ENCODE measurements at places on chromosomes 16 and 17.

- no peak for DNase-seq
These were observed 69.4 kb upstream of the TNRC6C start for GRCh38 chr17:77889135-77889505.

DNA sequence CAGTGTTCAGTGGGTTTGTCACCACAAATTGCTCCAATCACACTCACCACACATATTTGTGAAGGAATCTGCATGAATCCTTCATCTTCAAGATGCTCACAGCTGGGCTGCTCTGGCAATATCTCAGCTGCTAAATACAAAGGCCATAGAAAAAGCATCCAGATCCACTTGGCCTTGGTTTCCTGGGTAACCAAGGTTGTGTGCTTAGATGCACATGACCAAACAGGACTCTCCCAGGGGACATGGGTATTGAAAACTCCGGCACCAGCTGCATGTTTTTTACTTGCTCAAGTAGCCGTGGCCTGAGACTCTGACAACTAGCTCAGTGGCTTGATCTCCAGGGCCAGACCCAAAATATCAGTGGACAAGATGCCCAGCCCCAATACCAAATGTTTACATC, 131.3 kb downstream of the CBLN1 start:
- no peak for DNase-seq

DNA sequence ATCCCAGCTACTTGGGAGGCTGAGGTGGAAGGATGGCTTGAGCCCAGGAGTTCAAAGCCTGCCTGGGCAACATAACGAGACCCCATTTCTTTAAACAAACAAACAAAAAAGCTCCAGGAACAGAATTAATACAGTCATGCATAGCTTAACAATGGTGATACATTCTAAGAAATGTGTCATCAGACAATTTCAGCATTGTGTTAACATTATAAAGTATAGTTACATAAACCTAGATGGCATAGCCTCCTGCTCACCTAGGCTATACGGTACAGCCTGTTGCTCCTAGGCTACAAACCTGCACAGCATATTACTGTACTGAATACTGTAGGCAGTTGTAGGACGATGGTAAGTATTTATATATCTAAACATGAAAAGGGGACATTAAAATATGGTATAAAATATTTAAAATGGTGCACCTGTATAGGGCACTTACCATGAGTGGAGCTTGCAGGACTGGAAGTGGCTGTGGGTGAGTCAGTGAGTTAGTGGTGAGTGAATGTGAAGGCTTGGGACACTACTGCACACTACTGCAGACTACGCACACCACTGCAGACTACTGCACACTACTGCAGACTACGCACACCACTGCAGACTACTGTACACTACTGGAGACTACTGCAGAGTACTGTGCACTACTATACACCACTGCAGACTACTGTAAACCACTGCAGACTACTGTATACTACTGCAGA, 74.6 kb downstream of the TMC6 start:
- no peak for DNase-seq

- no peak for DNase-seq
These were observed 294.9 kb downstream of the MAP2K6 start for GRCh38 chr17:69709441-69709840.

GRCh38 chr16:17106243-17106791, 364.4 kb downstream of the XYLT1 start:
- peak; percentile 36 for DNase-seq

GRCh38 chr16:17318238-17318637, 152.5 kb downstream of the XYLT1 start:
- no peak for DNase-seq

DNA sequence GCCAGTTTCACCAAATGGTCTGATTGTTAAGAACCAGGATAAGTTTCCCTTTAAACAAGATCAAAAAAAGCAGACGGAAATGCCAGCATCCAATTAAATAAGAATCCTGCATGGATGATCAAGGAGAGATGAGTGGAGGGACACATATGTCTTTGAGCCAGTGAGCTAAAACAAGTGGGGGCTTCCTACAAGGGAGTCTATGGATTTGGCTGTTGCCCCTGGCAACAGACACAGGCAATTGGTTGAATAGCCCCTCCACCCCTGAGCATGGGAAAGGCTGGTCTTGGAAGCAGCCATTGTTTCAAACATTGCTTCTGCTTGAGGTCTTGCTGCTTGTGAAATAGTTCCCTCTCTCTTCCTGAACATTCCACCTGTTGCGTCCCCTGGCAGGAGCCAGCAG, 374.7 kb upstream of the ERCC4 start:
- DNase-seq, result no peak

DNA sequence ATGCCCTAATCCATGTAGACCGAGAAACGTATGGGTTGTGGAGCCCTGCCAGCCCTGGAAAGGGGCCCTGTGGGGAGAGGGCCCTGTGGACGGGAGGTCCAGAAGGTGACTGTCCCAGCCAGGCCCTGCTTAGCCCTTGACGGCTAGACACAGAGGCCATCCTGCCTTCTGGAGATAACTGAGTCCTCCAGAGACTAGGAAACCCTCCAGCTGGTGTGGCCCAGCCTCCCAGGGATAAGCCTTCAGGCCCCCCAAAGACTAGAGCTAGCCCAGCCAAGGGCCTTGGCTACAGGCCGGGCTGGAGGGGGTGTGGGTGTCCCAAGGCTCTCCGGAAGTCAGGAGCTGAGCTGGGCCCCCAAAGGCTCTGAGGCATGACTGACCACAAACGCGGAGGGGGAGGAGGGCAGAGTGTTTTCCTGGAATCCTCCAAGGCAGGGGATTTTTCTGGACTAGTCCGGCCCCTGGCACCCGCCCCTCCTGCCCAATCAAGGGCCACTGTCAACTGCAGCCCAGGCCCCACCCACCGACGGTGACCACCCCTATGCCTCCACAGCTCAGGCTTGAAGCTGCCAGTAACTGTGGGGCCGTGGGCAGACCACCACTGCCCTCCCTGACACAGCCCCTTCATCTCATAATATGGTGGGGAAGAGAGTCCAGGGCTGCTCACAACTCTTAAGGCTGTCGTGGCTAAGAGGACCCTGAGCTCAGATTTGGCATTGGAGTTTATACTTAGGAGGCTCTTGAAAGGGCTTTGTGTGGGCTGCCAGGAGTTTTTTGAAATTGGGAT, 885 bp upstream of the VASN start:
- no peak for DNase-seq

- no peak for DNase-seq
These were observed 18.1 kb downstream of the TMC7 start for GRCh38 chr16:19001788-19002187.

DNA sequence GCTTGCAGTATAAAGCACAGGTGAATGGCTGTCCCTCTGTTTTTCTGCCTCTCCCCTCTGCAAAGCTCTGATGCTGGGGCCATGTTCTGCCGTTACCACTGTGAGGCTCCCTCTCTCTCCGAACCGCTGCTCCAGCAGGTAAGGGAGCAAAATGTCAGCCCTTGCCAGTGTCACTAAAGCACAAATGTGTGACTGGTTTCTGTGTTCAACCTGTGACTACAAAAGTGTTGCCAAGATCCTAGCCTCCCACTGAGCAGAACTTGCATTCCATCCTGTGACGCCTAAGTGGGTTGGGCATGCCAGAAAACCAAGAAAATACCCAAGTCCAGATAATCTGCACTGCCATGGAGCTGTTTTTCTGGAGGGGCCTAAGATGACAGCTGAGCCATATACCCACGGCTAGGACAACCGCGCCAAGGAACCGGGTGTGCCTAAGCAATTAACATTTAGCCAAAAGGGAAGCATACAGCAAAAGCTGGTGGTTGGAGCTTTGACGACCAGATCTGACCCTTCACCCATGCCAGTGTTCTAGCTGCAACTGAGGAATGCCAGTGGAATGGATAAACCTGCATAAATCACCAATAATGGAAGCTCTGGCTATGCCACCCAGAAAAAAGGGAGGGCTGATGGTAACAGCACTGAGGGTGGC, 35.0 kb downstream of the PSME3IP1 start:
- DNase-seq, result no peak

DNA sequence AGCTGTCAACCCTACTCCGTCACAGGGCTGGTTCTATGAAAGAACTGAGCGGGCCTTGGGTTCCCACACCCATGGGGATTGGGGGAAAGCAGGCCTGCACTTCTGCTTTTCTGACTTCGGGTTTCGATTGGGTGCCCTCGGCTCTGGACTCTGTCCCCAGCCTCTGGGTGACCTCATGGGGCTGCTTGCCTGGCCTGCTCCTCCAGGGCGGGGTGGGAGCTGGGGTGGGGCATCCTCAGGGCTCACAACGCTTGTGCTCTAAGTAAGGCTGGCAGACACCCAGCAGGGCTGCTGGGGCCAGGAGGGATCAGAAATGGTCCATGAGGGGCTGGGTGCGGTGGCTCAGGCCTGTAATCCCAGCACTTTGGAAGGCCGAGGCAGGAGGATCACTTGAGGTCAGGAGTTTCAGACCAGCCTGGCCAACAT, 19.2 kb downstream of the ARHGAP27 start:
- no peak for DNase-seq

GRCh38 chr16:23595951-23596720, at the start of gene NDUFAB1:
TSS of gene NDUFAB1 (minus strand) at chr16:23596316. CDS start at chr16:23596290, 26 bp downstream.
- peak; percentile 91 for DNase-seq

- DNase-seq, result no peak
These were observed 79.1 kb downstream of the C17orf67 start for GRCh38 chr17:56754523-56755208.

GRCh38 chr17:68598545-68598961, 2.6 kb downstream of the FAM20A start:
- DNase-seq, result no peak

DNA sequence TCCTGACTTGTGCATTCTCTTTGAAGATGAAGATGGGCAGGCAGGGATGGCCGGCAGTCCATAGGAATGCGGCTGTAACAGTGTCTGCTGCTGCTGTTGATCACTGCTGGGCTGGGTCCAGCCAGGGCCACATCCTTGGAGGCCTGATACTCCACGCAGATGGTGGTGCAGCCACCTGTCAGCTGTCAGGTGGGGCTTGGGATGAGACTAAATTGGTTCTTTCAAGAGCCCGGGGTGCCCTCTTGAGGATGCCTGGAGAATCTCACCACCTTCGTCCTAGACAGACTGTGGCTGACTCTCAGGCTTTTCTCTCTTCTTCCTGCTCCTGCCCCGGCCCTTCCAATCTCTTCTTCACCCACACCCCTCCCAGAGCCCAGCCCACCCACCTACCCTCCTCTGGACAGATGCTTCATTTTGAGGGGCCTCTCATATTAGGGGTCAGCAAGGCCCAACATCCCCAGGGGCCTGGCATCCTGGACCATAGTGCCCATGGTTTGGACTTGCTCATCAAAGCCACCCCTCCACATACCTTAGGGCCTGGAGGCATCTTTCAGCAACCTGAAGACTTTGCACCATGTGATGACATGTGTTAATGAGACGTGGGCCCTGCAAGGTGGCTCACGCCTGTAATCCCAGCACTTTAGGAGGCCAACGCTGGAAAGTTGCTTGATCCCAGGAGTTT, 19.1 kb downstream of the OSBPL7 start:
- peak; percentile 58 for DNase-seq

- DNase-seq, result no peak
These were observed 60.9 kb upstream of the ZNF469 start for GRCh38 chr16:88321635-88322499.

DNA sequence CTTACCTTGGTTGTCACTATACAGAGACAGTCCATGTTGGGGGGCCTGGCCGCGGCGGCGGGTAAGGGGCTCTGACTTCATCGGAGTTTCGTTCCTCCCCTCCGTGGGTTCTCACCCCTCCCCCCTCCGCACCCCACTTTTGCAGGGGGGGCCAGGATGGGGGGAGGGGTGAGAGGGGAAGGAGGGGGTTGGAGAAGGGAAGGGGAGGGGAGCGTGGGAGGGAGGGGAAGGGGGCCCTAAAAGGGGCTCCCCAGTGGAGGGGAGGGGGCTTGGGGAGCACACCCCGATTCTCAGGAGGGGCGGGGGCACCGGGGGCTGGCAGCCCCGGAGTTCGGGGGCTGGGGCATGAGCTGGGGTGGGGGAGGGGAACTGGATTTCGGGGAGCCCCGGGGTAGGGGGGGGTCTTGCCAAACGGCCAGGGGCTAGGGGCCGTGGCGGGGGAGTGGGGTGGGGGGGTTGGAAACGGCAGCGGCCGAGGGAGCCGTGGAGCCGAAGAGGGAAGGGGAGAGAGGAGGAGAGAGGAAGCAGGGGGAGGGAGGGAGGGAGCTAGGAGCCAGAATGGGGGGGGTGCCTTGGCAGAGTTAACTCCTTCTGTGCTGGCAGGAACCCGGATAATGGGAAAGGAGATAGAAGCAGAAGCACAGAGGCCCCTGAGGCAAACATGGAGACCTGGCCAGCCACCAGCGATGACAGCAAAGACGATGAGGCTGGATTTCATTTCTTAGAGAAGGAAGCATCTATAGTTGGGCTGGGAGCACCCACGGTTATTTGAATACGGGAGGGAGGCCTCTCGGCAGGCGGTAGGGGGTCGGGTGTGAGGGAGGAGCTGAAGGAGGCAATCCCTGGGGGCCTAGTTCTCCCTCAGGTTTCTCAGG, 2.3 kb downstream of the DLG4 start:
- peak; percentile 37 for DNase-seq

GRCh38 chr17:81578561-81579225, 26.5 kb upstream of the FAAP100 start:
- DNase-seq, result no peak

GRCh38 chr16:1474082-1474795, 589 bp downstream of the CLCN7 start:
- DNase-seq, result no peak

DNA sequence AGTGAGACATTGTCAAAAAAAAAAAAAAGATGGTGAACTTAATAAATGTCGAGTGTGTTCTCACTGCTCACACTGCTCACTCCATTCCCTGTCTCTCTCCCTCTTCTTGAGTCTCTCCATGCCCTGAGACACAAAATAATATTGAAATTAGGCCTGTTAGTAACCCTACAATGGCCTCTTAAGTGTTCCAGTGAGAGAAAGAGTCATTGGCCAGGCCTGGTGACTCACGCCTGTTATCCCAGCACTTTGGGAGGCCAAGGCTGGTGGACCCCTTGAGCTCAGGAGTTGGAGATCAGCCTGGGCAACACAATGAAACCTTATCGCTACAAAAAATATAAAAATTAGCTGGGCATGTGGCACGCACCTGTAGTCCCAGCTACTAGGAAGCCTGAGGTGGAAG, 16.2 kb upstream of the CSF3 start:
- no peak for DNase-seq

Measured in stimulated activated naive CD8-positive, alpha-beta T cell treated with anti-CD3 and anti-CD28 coated beads, Interleukin-15, amount 100 ng/mL, for 72 hours (primary cell).